Activated CD4-positive, alpha-beta T cell treated with anti-CD3 and anti-CD28 coated beads, Interleukin-2, amount 10 ng/mL, durations not matched to agents 7 days and 5 days (primary cell): ENCODE measurements at places on chromosomes 5 and 9. TPM values are rescaled to one million over a fixed set of nuclear protein-coding genes. Genes with fewer than 3 reads are reported as not detected.

Gene RAB24
- 34.4 TPM for total RNA-seq

- H3K27me3 ChIP-seq, result no peaks in the 10 kb centered on the region
- no peaks in the 10 kb centered on the region for H3K36me3 ChIP-seq
- H3K4me1 ChIP-seq, result no peaks in the 10 kb centered on the region
- no peak overlapping the region for H3K4me3 ChIP-seq
- no peak for DNase-seq
Observed at GRCh38 chr9:119934497-119934896, 565.3 kb upstream of the BRINP1 start.

- H3K4me3 ChIP-seq, result no peak overlapping the region
- peaks cover 18% of the 10 kb centered on the region for H3K27me3 ChIP-seq
- no peak overlapping the region for H3K27ac ChIP-seq
- DNase-seq, result no peak
- no peaks in the 10 kb centered on the region for H3K36me3 ChIP-seq
Observed at GRCh38 chr9:90064248-90064647, 459.4 kb downstream of the GADD45G start.

DNA sequence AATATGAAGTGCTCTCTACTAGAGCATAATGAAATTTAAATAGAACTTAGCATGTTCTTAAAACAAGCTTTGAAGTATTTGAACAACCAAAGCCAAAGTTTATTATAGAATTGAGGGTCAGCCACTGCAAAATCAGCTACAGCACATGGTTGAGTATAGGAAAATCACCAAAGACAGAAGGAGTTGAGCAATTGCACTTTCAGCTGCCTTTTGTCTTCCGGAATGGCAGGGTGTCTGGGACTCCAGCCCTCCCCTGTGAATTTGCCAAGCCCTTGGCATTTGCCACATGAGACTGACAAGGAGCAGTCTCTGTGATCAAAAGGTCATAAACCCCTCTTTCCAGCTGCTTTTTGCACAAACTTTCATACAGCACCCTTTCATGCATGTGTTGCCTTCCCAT, 8.5 kb upstream of the LURAP1L start:
- no peaks in the 10 kb centered on the region for H3K27me3 ChIP-seq
- H3K4me3 ChIP-seq, result no peak overlapping the region
- DNase-seq, result no peak

DNA sequence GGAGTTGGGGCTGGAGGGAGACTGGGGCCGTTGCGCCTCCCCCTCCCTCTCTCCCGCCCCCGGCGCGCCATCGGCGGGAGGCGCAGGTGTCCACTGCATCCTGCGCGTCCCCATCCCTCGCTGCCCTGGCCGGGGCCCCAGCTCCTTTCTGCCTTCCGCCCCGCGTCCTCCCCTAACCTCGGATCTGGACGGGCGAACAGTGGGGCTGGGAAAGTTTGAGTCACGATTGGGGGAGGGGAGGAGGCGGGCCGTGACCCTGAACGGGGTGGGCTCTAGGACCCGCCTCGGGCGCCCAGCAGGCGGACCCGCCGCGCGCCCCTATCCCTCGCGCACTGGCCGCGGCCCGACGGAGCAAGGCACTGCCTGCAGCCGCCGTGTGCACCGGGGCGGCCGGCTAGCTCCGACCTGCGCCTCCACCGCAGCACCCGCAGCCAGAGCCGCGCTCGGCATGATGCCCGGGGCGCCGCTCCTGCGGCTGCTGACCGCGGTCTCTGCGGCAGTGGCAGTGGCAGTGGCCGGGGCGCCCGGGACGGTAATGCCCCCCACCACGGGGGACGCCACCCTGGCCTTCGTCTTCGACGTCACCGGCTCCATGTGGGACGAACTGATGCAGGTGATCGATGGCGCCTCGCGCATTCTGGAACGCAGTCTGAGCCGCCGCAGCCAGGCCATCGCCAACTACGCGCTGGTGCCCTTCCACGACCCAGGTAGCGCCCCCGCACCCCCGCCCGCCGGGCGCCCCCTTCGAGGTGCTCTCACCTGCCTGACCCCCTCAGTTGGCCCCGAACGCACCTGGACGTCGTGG, at the start of gene HMCN2:
Gene HMCN2 (plus strand): TSS at position 330 of the 805 bp plus-strand sequence. CDS start 119 bp downstream, at position 449.
- H3K36me3 ChIP-seq, result no peaks in the 10 kb centered on the region
- H3K4me3 ChIP-seq, result no peak within 1 kb of the TSS
- no peak for DNase-seq
- H3K27me3 ChIP-seq, result peaks cover 76% of the 10 kb centered on the region
